ENCODE measurements at places on chromosomes 2 and 18.

DNA sequence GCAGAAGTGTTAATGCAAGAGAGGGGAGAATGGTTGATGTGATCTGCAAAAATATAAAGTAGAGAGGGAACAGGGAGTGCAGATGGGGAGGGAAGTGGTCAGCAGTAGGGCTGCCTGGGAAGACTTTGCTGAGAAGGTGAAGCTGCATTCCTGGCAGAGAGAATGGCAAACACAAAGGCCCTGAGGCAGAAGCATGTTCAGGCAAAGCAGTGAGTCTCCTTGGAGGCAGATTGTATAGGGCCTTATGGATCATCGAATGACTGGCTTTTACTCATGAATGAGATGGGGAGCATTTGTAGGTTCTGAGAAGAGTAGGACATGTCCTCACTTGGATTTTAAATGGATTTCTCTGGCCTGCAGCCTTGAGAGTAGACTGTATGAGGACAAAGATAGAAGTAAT, 9.5 kb downstream of the ITGA6 start:
- DNase-seq, result no peak

DNA sequence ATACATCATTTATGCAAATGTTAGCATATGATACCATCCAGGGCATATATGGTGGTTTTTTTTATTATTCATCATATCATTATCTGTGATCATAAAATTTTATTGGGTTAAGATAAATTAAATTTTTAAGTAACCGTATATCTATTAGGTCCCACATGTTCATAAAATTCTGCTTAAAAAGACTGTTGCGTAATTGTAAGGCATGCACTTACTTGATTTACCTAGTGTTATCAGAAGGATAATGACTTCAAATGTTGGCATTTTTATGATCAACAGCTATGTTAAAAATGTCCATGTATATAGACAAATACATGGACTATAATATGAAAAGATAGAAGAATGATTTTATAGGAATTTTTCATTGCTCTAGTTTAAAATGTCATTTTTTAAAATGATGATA, 1625.5 kb upstream of the CELF4 start:
- no peak for DNase-seq

DNA sequence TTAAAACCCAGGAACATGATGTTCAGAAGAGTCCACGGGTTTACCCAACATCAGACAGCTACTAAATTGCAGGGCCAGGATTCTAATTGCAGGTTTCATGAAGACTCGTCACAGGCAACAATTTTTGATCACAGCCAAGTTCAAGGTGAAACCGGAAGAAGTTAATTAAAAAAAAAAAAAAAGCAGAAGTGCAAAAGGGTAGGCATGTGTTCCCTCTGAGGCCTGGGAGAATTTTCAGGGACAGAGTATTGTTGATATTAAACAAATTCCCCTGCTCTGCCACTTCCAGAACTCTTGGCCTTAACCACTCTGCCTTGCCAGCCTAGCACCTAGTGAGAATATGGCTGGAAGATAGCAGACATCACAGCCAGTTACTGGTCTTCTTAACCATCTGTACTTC, 99.4 kb upstream of the TRIB2 start:
- DNase-seq, result no peak

GRCh38 chr18:24270937-24271380, 126.7 kb downstream of the OSBPL1A start:
- no peak for DNase-seq

- no peak for DNase-seq
Observed at GRCh38 chr2:54430649-54431048, 25.5 kb upstream of the SPTBN1 start.

- DNase-seq, result no peak
Observed at GRCh38 chr2:140061240-140061639, 1281.0 kb upstream of the NXPH2 start.

- DNase-seq, result no peak
Observed at GRCh38 chr2:7604456-7604855, 687.2 kb downstream of the RNF144A start.

GRCh38 chr2:33226546-33226945, 249.9 kb upstream of the RASGRP3 start:
- DNase-seq, result no peak

- no peak for DNase-seq
Observed at GRCh38 chr2:88838165-88838635, 146.7 kb downstream of the RPIA start.

- peak; percentile 55 for DNase-seq
Observed at GRCh38 chr18:63979409-63979920, 9.6 kb downstream of the SERPINB8 start.

DNA sequence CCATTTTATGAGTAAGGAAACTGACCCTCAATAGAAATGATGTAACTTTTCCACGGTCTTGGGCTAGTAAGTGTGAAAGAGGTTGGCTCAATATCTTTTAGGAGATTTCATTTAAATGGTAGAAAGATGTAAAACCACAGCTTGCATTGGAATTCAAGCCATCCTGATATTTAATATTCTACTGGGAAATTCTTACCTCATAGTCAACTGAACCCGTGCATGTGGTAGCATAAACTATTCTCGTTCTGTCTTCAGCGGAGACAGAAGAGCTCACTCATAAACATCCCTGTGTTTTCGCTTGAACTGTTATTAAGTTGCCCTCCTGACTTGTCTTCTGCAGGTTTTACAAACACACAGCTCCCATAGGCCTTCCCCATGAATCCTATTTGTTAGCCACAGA, 8.5 kb upstream of the SPATS2L start:
- DNase-seq, result no peak

DNA sequence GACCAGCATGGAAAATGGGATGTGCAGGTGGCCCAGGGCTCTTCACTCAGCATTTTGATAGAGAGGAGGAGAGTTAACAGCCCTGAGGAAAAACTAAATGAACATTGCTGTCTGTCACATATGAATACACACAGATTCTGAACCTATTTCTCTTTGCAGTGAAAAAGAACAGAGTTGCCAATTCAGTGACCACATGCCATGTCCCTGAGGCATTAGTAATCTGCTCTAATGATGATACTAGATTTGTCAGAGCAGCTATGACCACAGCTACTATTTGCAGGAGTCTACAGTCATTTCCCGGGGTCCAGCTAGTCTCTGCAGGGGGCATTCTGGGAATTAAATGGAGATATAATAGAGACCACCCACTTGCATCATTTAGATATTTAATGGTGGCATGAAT, 267.6 kb downstream of the TMX3 start:
- no peak for DNase-seq

DNA sequence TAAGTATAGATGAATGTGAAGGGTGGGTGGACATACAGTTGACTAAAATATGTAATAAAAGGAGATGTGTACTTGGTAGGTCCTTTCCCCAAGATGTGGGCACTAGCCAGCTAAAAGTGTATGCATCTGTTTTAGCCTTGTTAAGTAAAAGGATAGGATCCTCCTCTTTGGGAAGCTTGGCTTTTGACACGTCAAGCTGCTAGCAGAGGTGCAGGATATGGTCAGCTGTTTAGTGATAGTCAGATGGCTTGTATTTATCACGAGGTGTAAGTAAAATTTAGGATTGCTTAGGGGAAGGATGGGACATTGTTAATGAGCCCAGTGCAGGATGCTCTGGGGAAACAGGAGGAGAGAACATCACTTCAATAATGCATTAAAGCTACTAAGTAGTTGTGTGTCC, 1.5 kb downstream of the MFSD6 start:
- DNase-seq, result no peak

- no peak for DNase-seq
Observed at GRCh38 chr2:74560591-74560990, 6.1 kb downstream of the DOK1 start.

DNA sequence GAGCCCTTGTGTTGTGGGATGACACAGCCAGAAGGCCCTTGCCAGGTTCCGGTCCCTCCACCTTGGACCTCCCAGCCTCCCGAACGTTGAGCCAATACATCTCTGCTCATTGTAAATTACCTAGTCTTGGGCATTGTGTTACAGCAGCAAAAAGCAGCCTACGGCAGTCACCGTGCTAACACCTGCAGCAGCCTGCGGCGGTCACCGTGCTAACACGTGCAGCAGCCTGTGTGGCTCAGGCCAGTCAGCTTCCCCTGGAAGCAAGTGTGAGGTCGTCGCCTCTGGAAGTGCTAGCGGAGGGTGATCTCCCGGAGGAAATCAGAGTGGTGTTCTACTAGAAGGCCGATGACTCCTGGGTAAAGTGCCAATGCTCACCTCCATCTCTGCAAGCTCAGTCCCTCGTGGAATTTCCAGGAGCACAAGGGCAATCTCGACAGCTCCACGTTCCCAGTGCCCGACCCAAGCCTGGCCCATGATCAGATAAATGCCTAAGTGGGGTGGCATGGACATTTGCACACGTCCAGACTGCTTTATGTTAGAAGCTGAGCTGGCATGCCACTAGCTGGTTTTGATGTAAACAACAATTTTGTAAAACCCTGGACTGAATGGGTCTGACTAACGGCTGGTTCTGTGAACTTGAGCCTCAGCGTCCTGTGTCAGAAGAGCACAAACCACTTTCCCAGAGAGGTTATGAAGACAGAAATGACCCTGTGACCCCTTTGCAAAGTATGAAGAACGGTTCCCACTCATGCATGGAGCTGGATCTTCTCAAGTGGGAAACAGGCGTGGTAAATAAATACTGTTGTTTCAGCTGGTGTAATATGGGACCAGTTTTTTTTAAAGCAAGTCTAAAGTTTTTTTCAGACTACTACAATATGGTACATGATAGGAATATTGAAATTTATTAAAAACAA, 11.4 kb upstream of the CNDP1 start:
- no peak for DNase-seq

DNA sequence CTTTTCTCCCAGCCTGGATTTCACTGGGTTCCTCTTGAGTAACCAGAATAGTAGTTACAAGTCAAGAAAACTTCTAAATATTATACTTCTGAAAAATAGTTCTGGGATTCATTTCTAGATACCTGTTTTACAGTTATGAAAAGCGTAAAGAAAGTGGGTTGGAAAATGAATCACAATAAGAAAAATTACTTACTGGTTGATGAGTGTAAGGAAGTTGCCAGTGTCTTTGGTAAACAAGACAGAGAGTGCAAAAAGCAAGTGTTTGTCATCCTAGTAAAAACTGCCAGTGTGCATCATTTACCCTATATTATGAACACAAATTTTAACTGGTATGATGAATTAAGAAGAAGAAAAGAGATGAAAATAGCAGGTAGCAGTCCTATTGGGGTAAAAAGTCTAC, 88.9 kb downstream of the R3HDM1 start:
- no peak for DNase-seq

DNA sequence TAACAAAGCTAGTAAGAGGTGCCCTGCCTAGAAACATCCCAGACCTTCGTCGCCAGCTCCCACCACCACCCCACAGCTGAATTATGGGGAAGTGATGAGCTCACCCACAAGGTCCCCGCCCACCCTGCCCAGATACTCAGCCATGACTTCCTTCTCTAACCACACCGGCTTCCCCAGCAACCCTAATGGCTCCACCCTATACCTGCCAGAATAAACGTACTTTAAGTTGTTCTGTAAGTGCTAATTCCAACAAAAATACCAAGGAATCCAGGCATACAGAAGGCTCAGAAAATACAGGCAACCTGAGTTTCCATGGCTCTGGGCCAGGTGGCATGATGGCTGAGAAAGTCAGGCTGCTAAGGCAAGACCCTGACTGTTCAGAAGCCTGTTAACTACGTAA, 39.1 kb downstream of the TMEM163 start:
- DNase-seq, result no peak

DNA sequence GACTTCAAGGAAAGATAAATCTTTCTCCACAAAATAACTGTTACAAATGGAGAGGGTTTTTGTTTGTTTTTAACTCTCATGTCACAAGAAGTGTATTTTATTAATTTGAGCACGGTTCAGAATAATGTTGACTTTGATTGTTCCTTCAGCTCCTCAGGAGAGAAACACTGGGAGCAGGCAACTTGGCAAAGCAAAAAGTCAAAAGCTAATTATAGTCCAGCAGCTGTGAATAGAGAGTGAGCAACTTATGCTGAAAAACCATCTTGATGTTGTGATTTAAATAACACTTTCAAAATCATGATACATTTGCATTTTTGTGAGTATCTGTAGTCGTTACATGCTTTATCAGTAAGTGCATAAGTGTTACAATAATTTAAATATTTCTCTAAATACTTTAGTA, 37.5 kb upstream of the TTN start:
- no peak for DNase-seq

GRCh38 chr18:5900262-5900661, 4.9 kb upstream of the TMEM200C start:
- DNase-seq, result no peak

DNA sequence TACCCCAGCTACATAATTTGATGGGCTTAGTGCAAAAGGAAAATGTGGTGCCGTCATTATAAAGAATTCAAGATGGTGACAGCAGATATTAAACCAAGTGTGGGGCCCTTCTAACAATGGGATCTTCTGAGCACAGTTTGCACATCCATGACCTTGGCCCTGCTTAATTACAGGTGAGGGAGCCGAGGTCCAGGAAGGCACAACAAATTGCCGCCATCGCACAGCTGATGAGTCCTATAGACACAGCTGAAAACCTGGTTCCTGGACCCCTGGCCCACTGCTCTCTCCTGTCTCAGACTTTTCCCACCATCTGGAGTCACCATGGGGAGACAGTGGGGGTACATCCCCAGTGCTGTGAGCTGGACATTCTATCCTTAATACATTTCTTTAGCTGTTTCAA, 95.8 kb upstream of the MAP4K3 start:
- no peak for DNase-seq

DNA sequence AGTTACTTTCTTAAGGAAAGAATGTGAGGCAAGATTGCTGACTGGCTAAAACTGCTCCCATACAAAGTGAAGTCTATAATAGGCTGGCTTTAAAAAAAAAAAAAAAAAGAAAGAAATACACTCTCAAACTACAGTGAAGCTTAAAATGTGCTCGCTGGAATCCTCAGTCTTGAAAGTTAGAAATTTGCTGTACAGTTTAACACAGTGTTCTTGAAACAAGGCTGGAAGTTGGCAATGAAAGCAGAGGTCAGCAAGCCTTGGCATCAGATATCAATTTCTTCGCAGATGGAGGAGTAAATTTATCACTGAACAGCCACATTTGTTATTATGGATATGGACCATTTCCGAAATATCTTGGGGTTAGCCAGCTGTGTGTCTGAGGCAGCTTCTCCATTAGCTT, 392.9 kb downstream of the ZNF516 start:
- DNase-seq, result no peak

DNA sequence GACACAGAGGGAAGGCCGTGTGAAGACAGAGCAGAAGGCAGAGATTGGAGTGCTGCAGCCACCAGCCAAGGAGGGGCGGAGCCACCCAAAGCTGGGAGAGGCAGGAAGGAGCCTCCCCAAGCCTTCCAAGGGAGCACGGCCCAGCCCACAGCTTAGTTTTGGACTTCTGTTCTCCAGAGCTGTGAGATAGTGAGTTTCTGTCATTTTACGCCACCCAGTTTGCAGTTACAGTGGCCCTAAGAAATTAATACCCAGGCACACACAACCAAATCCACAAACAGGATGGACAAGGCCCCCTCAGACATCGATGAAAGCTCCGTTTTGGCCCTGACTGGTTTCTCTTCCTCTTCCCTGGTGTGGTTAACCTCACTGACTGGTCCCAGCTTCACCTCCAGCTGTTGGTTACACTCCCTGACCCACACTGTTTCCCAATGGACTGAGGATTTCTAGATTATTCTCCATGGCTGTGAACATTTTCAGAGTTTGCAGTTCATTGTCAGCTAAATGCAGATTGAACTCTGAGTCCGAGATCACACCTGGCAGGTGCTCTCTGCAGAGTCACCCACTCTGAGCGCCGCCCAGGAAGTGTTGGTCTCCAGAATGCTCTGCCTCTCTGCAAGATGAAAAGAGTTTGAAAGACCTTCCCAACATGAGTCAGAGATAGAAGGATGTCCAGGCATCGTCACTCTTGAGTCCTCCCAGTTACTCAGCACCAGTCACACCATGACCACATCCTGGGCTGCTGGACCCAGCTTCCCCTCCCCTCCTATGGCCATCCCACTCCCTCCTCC, 100.2 kb downstream of the TWIST2 start:
- no peak for DNase-seq

- no peak for DNase-seq
Observed at GRCh38 chr2:206859330-206859739, 80.0 kb upstream of the CPO start.
